Left hindlimb (tissue), 1 donor: ENCODE measurements at places on chromosomes 3 and 15.

DNA sequence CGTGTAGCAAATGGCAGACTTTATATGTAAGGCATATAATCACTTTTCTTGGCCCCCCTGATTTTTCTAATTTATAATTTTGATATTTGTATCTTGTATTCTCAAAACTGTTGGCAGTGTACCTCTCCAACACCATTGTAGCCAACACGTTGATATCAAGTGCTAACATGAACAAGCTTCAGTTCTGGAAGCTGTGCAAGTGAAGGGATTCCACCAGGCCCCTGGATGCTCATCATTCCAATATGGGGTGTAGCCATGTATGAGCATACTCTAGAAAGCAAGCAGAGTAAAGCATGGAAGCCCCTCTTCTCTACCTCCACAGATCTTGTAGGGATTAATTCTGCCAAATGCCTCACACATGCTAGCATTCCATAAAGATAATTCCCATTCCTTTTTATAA is 211.3 kb downstream of the MYRIP start:
- no peak for DNase-seq

GRCh38 chr3:112769286-112769978 is 77.2 kb downstream of the CD200R1L start:
- DNase-seq = no peak

DNA sequence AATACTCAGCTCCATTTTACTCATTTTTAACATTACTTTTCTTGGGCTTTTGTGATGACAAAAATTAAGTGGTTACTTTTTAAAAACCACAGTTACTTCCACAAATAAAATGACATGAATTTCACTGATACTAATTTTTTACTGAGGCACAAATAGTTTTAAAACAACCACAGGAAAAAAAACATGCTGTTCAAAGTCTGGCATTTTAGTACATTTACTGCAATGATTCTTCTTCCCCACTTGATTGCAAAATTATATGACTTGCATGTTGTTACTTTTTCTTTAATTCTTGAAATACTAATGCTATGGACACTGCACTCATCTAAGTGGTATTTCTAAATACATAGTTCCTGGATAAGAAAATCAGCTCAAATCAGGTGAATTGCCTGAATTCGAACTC is 24.8 kb upstream of the SLMAP start:
- DNase-seq = no peak

- no peak for DNase-seq
Observed at GRCh38 chr3:48599077-48599501, 4.0 kb upstream of the COL7A1 start.

GRCh38 chr3:169118666-169119370 is 544.7 kb downstream of the MECOM start:
- DNase-seq = no peak

- DNase-seq = no peak
Observed at GRCh38 chr15:75307778-75308390, 25.2 kb downstream of the GOLGA6D start.

- no peak for DNase-seq
Observed at GRCh38 chr3:12979947-12980487, 93.2 kb downstream of the IQSEC1 start.

DNA sequence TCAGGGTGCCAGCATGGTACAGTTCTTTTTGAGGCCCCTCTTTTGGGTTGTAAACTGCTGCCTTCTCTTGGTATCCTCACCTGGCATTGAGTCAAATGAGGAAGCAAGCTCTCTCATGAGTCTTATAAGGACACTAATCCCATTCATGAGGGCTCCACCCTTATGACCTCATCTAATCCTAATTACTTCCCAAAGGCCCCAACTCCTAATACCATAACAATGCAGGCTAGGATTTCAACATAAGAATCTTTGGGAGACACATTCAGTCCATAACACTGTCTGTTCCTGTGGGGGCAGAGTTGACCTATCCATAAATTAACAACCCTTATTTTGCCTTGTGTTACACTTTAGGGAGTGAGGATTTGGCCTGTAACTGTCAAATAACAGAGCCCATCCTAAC is 278.3 kb downstream of the LRTM1 start:
- DNase-seq = no peak

DNA sequence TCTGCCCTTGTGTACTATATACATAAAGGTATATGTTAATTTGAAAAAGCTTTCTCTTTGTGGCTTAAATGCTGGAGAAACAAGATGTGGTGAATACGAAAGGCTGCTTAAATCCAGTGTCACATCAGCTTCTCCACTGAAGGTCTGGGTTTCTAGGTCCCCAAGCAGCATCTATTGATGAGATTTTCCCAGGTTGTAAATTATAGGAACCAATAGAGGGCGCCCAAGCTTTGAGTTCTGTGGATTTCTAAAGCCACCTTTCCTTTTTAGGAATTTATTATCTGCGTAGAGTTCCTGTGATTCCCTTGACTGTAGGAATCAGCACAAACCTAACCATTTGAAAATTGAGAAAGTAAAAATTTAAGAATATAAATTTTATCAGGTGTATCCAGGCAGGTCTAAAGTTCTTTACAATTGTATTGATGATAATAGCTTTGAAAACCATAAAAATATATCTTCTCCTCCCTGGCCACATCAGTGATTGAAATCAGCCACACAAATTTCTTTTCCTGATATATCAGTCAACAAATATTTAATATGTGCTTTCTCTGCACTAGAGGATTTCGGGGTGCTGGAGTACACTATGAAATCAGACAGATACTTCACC is 88.3 kb upstream of the ADAMTSL3 start:
- DNase-seq = no peak

GRCh38 chr3:42756681-42757213 is 16.3 kb downstream of the CCDC13 start:
- no peak for DNase-seq

DNA sequence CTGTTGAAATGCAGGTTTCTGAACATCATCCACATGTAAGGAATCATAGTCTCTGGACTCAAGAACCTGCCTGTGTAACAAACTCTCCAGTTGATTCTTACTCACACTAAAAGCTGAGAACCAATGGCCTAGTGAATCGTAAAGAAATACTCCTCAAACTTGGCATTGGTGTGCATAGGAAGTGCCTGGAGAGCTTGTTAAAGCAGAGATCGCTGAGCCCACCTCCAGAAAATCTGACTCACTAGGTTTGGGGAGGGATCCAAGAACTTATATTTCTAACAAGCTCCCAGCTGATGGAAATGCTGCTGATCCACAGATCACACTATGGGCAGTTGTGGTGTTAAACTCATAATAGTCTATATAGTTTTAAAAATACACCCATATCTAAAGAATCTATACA is 55.8 kb upstream of the LMCD1 start:
- peak; percentile 78 for DNase-seq

DNA sequence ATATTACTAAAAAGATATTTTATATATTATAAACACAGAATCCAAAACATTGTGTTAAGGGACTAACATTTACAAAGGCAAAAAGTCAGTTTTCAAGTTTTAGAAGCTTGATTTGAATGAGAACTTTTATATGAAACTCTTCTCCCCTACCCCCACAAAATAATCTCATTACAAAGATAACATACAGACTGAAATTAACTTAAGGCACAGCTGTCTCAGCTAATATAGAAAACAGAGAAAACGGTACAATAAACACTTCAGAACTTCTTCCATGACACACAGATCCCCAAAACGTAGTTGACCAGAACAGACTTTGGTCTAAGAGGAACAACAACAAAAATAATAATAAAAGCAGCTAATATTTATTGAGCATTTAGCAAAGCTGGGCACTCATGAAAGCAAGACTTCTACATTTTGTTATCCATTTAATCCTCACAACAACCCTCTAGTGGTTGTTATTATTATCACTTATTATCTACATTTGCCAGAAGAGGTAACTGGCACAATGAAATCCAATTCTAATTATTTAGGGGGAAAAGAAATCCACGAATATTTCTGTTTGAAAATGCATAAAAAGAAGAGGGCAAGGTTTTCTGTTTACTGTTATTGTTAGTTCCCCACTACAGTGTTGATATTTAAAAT is 68.1 kb downstream of the PFN2 start:
- DNase-seq = no peak

DNA sequence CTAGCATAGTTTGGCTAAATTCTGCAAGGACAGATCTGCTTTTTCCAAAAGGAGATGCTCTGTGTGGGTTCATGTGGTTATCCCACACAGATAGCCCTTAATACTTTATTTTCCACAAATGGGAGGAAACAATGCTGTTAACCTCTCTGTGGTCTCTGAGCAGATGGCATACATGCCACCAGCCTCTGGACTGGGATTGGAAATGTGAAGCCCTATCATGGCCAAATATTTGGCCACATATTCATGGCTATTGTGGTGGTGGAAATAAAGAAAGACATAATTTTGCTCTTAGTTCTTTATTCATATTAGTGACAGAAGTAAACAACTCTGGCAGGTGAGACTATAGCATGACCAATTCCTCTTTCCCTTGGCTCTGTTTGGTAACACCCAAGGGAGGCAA is 726.2 kb downstream of the ROBO1 start:
- DNase-seq = no peak

- DNase-seq = no peak
Observed at GRCh38 chr15:56586206-56586605, 121.3 kb upstream of the MNS1 start.

- no peak for DNase-seq
Observed at GRCh38 chr15:47565949-47566348, 151.4 kb upstream of the SEMA6D start.

- no peak for DNase-seq
Observed at GRCh38 chr15:82970078-82970686, 15.8 kb upstream of the RAMAC start.

GRCh38 chr15:78007211-78007931 is 70.1 kb downstream of the TBC1D2B start:
- no peak for DNase-seq

DNA sequence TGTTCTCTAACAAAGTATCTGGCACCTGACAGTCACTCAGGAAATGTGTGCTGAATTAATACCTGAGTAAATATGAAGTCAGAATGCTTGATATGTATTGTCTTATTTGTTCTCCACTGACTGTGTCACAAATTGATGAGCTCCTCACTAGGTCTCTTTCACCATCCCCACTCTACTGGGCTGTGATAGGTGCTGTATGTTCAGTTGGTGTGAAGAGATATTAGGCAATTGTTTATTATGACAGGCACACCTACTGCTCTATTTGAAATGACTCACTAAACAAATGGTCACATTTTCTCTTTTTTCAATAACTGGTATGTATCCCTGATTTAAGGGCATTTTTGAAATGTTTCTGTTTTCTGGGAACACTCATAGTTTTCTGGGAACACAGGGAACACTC is 25.2 kb upstream of the CCDC39 start:
- DNase-seq = no peak

DNA sequence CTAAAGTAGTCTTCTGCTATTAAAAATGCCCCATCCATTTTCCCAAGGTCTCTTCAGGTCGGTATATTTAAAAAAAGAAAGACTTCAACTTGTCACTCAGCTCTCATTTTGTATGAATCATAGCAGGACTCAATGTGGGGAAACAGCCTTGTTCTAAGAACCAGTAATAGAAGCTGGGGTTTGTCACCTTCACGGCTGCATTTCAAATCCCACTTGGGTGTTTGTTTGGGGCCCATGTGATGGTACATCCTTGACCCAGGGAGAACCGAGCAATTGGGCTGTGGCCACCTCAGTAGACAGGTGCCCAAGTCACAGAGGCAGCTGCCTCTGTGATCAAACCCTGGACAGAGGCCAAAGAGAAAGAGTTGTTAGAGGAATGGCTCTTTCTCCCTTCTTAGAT is 70.3 kb upstream of the ARL8B start:
- no peak for DNase-seq

GRCh38 chr3:11238060-11238459 is 34.1 kb upstream of the ATG7 start:
- no peak for DNase-seq

DNA sequence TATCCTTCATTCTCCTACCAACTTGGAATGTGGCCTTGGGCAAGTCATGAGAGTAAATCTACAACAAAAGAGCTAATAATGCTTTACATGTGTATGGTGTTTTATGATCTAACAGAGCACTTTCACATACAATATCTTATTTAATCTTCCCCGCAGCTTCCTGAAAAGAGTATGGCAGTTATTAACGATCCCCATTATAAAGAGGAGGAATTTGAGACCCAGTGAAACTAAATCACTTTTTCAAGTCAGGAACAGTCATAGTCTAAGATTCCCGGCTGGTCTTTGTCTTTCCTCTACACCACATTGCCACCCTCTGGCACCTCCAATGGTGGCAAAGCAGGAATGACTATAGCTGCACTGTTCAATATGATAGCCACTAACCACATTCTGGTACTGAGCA is 69.7 kb upstream of the CMSS1 start:
- no peak for DNase-seq

GRCh38 chr3:53518495-53518981 is 24.1 kb downstream of the CACNA1D start:
- DNase-seq = no peak

DNA sequence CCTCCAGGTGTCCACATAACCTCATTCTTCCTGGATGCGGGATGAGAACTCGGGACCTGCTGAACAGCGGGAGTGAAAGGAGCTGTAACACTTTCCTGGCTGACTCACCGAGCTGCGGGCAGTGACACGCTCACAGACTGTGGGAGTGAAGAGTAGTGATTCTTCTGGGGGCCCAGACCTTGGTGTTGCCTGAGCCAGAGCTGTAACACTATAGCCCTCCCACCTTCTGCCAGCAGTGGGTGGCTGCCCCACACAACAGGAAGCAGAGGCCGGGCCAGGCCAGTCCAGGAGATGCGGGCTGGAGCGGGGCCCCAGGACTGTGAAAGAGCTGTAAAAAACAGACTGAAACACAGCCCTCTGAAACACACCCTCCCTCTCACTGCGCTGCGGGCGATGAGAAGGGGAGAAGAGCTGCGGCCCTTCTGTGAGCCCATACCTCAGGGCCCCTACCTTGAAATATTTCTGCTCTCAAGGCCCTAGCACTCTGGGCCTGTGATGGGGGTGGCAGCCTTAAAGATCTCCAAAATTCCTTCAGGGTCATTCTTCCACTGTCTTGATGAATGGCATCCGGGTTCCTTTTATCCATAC is 464.0 kb upstream of the CCDC54 start:
- peak; percentile 27 for DNase-seq

DNA sequence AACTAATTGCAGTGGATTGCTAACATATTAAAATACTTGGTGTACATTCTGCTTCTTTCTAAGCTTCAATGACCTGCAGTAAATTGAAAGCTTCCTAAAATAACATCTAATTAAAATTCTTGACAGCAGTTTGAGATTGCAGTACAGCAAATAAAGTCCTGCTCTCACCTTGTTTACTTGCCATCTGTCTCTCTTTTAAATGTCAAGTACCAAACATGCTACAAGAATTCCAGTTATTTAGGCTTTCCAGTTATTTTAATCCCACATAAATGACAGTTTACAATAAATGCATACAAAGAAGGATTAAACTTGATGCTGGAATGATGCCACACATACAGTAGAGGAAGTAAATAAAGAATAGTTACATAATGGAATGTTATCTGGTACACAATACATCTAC is 33.2 kb downstream of the CBLB start:
- DNase-seq = no peak

GRCh38 chr3:42805141-42805821 is 991 bp upstream of the HIGD1A start:
- DNase-seq = no peak

- no peak for DNase-seq
Observed at GRCh38 chr15:29139540-29140459, 129.8 kb downstream of the NSMCE3 start.

- peak; percentile 89 for DNase-seq
Observed at GRCh38 chr3:50237754-50238548, 1.9 kb downstream of the GNAI2 start.

GRCh38 chr3:133830071-133830470 is 24.5 kb downstream of the SRPRB start:
- no peak for DNase-seq
